ENCODE measurements at places on chromosomes 3 and 15. TPM values are rescaled to one million over a fixed set of nuclear protein-coding genes. Genes with fewer than 3 reads are reported as not detected.

CCDC191 gene
- 25.6 TPM for total RNA-seq

CADPS gene
- total RNA-seq = 29.7 TPM

FOXB1 gene
- not detected for total RNA-seq

SLC28A2 gene
- total RNA-seq = 0.83 TPM

SRP14 gene
- total RNA-seq = 163 TPM

FANCD2OS gene
- total RNA-seq = not detected

NR2E3 gene
- 1.3 TPM for total RNA-seq

ZNF717 gene
- total RNA-seq = 6.3 TPM

SENP8 gene
- total RNA-seq = not detected
